Stimulated activated CD8-positive, alpha-beta memory T cell treated with anti-CD3 and anti-CD28 coated beads, Interleukin-4, amount 100 ng/mL, for 4 hours (primary cell): ENCODE measurements at places on chromosomes 13 and 19.

- DNase-seq, result no peak
Measured at GRCh38 chr13:40341501-40341900, 324.9 kb downstream of the FOXO1 start.

DNA sequence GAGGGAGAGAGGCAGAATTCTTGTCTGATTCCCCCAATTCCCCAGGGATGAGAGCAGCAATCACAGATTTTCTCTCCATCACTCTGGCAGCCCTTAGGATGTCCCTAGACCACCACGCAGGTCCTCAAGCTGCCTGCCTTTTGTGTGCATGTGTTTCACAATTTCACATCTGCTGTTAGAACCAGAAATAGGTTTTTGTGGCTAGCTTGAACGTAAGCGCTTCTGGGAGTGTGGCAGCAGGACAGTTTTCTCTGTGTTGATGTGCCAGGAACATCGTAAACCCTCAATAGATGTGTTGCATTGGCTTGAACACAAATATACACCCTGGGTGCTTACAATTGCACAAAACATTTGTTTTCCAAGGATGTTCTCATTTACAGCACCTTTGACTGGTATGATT lies 78.8 kb upstream of the TMTC4 start:
- DNase-seq, result no peak

DNA sequence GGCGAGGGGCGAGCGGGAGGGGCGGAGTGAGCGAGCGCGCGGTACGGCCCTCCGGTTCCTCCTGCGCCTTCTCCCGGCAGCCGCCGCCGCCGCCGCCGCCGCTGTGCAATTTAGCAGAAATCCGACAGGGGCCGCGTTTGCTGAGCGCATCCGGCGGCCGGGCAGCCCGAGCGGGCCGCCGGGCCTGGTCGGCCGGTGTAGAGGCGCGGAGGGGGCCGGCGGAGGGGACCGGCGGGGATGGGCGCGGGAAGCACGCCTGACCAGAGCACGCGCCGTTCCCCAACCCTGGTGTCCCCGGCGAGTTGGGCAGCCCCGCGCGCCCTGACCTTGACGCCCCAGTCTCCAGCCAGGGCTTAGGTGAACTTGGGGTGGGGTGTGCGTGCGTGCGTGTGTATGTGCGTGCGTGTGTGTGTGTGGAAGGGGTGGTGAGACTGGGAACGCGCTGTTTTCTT lies 144.5 kb upstream of the ZNF536 start:
- DNase-seq, result no peak

DNA sequence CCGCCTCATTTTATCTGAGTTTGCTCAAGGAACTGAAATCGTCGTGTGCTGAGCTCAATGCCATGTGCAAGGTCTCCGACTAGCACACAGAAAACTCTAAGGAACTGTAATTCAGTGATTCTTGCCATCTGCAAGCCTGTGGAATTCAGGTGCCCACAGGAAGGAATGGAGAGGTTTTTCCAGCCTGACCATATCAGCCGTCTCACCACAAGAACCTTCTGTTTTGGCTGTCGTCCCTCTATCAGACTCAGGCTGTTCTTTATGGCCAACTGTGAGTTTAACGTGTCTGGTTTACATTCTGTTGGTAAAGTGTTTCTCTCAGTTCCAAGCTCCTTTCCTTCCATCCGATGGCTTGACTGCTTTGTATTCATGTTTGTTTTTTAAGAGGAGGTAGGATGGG lies 293.5 kb downstream of the SPRY2 start:
- no peak for DNase-seq

DNA sequence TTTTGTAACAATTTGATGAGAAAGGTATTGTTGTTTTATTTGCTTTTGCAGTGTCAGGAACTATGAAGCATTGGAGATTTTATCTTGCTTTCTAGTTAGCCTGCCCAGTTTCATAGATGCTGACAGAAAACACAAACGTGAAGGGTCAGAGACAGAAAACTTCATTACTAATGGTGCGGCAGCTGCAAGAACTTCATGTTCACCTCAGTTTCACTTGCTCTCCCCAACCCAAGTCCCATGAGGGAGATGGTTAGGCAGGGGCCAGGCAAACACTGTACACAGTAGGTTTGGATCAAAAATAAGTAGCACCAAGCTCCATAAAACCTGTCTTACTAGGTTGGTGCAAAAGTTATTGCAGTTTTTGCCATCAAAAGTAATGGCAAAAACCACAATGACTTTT lies 550.2 kb upstream of the MIR17HG start:
- no peak for DNase-seq

DNA sequence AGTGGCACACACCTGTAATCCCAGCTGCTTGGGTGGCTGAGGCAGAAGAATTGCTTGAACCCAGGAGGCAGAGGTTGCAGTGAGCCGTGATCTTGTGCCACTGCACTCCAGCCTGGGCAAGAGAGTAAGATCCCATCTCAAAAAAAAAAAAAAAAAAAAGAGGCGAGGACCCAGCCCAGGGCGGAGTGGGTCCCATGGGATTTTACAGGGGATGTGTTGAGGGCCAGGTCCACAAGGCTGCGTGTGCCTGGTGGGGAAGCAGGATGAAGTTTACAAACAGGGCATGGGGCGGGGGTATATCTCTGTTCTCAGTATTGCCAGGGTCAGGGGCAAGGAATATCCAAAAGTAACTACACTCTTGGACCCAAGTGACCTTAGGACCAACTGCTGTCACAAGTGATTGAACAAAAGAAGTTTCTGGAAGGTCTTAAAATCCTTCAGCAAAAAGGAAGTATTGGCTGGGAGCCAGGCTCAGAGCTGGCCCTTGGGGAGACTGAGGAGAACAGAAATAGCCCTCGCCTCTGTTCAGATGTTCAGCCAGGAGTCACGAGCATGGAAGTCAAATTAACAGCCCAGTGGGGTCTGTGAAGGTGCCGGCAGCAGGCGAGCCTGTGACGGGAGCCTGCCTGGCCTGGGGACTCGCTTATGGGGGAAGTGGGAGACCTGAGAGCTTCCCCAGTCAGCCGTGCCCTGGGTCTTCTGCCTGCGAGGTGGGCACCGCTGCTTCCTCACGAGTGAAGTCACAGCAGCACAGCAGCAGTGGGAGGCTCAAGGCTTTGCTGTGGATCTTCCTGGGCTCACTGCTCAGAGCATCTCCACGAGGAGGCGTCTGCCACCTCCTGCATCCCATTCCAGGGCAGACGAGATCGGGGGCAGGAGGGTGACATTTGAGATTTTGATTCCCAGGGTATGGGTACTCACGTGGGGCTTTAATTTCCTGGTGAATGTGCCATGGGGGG lies 6.4 kb downstream of the MYO9B start:
- DNase-seq, result no peak

DNA sequence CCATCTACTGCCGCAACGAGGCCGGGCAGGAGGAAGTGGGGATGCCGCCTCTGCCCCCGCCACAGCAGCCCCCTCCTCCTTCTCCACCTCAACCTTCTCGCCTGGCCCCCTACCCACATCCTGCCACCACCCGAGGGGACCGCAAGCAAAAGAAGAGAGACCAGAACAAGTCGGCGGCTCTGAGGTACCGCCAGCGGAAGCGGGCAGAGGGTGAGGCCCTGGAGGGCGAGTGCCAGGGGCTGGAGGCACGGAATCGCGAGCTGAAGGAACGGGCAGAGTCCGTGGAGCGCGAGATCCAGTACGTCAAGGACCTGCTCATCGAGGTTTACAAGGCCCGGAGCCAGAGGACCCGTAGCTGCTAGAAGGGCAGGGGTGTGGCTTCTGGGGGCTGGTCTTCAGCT lies 3.4 kb upstream of the NUP62 start:
- DNase-seq, result no peak

GRCh38 chr13:34087791-34088190 lies 269.8 kb downstream of the RFC3 start:
- no peak for DNase-seq

DNA sequence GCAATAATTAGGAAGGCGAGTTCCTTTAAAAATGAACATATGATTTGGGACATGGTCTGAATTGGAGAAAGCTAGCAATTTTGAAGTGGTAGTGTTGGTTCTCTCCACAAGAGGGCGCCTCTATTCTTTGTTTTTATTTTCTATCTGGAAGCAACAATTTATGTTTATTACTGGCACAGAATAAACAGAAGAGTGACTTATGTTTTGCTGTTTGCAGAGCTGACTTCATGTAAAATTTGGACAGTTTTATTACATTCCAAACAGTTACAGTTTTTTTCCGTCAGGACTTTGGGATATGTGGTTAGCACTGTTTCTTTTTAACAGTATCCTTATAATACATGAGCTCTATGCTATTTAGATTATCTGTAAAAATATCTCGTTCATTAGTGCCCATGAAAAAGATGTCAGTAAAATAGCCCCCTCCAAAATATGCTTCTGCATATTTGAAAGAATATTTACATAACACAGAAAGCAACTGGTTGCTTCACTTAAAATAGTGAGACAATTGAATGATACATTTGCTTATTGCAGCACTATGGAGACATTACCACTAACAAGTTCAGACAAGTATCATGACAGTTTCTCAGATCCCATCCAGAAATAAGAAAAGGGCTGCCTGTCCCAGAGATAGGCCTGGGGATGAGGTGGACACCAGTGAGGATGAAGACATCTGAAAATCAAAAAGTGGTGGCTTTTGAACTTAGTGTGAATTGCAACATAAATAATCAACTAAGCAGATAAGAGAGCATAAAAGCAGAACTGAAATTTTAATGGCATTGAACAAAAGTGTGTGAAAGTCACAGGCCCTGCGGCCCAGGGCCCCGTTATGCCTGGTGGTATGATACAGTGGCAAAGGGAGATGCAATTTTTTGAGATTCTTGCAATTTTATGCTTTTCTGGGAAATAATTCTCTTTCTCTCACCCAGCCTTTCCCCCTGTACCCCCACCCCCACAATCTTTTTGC lies 32.3 kb upstream of the FGF9 start:
- no peak for DNase-seq

GRCh38 chr19:20482721-20483120 lies 82.9 kb downstream of the ZNF737 start:
- no peak for DNase-seq

DNA sequence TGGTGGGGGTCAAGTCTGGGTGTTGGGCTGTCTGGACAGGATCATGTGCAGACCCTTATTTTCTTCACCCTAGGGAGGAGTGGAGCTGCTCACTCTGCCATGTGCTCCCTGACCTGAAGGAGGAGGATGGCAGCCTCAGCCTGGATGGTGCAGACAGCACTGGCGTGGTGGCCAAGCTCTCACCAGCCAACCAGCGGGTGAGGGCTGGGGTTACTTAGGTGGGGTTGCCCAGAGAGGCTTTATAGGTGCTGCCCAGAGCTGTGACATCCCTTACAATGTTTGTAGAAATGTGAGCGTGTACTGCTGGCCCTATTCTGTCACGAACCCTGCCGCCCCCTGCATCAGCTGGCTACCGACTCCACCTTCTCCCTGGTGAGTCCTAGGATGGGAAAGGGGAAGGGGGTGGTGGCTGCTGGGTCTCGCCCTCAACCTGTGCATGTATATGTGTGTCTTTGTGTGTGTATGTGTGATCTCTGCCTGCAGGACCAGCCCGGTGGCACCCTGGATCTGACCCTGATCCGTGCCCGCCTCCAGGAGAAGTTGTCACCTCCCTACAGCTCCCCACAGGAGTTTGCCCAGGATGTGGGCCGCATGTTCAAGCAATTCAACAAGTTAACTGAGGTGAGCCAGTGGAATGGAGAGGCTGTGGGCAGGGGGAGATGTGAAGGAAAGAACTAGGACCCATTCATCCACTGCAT lies 5.1 kb downstream of the CHMP2A start:
- DNase-seq, result no peak

DNA sequence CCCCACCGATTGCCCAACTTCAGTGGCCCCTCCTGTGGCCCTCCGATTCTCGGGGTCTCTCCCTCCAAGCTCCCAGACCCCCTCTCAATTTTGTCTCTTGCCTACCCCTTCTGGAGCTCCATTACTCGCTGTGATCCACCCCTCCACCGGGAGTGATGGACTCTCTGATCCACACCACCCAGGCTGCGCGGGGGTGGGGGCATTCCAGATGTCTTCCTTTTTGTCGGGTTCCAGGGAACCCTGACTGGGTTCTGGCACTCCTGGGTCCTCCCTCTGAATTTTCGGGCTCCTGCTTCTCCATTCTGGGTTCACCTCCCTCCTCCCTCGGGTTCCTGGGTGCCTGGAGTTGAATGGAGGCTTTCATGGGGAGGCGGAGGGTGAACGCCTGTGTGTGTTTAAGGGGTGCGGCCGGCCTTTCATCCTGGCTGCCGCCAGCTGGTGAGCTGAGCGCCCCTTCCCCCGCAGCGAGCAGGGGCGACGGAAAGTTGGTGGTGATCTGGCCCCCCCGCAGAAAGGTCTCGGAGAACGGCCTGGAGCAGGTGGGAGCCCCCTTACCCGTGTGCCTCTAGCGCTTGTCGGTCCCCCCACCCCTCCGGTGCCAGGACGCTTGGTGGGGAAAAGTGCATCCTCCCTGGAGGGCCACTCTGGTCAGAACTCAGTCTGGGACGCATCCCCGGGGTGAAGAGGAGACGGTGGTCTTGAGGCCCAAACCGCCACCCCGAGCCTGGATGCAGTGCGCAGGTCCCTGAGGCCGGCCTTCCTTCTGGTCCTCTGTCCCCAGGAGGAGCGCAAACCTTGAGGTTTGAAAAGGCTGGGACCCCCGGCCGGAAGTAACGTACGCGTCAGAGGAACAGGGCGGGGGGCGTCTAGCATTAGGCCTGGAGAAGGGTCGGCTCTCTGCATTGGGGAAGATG lies 1.6 kb downstream of the MISP3 start:
- no peak for DNase-seq

GRCh38 chr19:5987077-5987818 lies 9.3 kb upstream of the RANBP3 start:
- DNase-seq, result peak; percentile 66

DNA sequence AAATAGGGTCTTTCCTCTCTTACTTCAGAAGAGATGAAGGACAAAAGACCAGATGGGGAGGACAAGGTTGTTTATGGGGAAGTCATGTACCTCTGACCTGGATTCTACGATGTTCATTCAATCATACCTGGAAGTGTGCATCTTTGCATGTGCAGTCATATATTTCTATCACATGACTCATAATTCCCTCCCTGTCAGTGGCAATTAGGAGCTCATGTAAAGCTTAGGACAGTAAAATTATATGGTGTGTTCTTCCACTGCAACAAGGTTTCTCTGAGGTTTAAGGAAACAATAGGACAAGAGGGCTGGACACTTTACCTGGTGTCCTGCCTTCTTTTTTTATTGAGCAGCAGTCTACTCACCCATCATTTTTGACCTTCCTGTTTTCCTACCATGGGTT lies 19.8 kb downstream of the CEACAM7 start:
- no peak for DNase-seq

GRCh38 chr13:37413161-37413560 lies 185.4 kb downstream of the POSTN start:
- no peak for DNase-seq

- no peak for DNase-seq
Measured at GRCh38 chr19:21588065-21588601, 82.7 kb downstream of the ZNF429 start.

DNA sequence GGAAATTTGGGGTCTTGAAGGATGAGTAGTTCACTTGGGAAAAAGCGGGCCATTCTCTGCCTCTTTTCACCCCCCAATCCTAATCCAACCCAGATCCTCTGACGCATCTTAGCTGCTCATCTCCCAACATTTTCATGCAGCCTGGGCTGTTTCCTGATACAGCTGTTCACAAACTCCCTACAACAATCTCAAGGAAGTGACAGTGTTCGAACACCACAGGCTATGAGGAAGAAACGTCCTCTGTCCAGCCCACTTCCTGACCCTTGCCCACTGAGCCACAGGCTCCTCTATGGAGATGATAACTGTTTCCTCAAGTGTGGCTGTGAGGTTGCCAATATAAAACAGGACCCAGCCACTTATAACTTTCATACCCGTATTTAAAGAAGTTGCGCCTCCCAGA lies 16.2 kb downstream of the LMTK3 start:
- no peak for DNase-seq
